Heart left ventricle (tissue), 16 donors: ENCODE measurements at places on chromosomes 13 and 19. TPM values are rescaled to one million over a fixed set of nuclear protein-coding genes. Genes with fewer than 3 reads are reported as not detected.

The HSD17B14 gene
- total RNA-seq = 1.3 TPM

The CCDC70 gene
- total RNA-seq = not detected

The IL12RB1 gene
- total RNA-seq = 0.40 TPM

The APLP1 gene
- total RNA-seq = 40.4 TPM

The WDR88 gene
- total RNA-seq = 0.16 TPM

The VPS36 gene
- 28.4 TPM for total RNA-seq

The COL5A3 gene
- 10.7 TPM for total RNA-seq

The LILRA5 gene
- 1.6 TPM for total RNA-seq

The GPR12 gene
- not detected for total RNA-seq

The KLK4 gene
- total RNA-seq = not detected

The SGCG gene
- 132 TPM for total RNA-seq

The STOML3 gene
- total RNA-seq = not detected

The TMEM38A gene
- total RNA-seq = 27.2 TPM
